Urothelium cell line (cell line): ENCODE measurements at places on chromosomes 4 and X.

GRCh38 chr4:77145842-77146185, 11.2 kb upstream of the CCNG2 start:
- DNase-seq, result no peak

DNA sequence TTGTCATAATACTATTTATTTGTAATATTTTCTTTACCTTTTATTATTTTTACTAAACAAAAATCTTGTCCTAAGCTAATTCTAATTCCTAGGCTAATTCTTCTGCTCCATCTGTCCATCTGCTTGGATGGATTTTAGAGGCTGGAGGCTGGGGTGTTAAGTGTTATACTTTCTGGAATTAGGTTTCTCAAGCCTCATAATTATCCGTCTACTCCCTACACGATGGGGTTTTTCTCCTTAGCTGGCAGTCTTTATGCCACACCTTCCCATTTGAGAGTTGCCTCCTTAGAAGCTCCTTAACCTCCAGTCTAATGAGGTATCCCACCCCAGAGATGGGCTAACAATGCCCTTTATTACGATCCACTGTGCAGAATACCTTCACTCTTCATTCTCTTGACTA, 37.6 kb upstream of the LGI2 start:
- no peak for DNase-seq

GRCh38 chr4:38668203-38668971, 4.4 kb downstream of the KLF3 start:
- DNase-seq, result no peak

DNA sequence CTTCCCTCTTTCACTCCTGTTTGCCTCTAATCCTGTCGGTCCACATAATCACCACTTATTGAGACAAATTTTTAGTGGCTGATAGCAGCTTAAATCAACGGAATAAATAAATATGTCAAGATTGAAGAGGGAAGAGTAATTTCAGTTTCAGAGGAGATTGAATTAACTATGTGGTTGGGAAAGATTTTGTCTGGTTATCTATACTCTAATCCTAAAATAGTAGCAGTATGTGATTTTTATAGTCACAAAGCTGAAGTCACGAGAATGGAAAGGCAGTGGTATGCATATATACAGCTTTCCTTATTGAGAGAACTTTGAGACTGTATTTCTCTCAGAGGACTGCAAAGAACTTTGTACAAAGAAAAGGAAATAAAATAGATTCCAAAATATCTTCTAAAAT, 493.3 kb downstream of the FAT4 start:
- no peak for DNase-seq

DNA sequence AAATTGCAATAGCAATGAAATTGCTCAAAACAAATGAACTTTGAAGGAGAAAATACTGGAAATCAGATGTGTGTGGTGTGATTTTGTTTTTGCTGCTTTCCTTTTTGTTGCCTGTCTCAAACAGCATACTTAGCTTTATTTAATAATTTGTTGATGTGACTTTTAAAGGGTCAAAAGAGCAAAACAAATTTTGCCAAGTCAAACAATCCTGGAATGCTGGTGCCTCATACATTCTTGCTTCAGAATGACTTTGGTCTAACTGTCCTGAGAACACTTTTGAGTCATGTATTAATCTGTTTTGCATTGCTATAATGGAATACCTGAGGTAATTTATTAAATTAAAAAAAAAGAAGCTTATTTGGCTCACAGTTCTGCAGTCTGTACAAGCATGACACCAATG, 3.4 kb downstream of the PF4V1 start:
- no peak for DNase-seq

DNA sequence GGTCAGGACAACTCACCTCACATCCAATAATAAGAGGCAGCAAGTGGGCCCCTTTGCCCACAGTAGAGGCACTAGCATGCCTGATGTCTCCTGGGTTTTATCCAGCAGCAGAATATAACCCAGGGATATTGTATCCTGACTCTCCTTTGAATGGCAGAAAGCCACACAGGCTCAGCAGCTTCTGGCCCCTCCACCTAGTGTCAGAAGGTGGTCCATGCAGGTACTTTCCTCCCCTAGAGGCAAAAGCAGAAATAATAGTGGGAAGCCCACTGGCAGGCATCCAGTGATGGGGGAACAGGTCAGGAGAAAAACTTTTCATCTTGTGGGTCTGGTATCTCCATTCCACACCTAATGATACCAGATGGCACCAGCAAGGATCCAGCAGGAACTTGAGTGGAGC, 75.5 kb upstream of the IRS4 start:
- peak; percentile 0 for DNase-seq

- DNase-seq, result no peak
These were observed 1.7 kb upstream of the PRDM8 start for GRCh38 chr4:80195441-80196140.

DNA sequence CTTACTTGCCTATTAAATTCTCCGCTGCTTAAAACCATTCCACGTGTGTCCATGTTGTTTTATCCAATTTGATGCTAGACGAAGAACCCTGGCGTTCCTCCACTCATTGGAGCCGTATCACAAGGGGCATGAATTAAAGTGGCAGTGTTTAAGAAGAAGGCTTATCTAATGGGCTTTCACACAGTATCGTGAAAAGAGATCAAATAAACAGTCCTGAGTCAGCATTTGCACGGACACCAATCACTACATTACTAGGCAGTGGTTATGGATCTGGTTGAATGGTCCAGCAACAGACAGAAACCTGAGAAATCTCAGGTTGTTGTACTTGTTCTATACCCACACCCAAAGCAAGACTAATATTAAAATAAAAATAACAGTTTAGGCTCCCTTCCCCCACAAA, 671.6 kb downstream of the FAT4 start:
- no peak for DNase-seq

DNA sequence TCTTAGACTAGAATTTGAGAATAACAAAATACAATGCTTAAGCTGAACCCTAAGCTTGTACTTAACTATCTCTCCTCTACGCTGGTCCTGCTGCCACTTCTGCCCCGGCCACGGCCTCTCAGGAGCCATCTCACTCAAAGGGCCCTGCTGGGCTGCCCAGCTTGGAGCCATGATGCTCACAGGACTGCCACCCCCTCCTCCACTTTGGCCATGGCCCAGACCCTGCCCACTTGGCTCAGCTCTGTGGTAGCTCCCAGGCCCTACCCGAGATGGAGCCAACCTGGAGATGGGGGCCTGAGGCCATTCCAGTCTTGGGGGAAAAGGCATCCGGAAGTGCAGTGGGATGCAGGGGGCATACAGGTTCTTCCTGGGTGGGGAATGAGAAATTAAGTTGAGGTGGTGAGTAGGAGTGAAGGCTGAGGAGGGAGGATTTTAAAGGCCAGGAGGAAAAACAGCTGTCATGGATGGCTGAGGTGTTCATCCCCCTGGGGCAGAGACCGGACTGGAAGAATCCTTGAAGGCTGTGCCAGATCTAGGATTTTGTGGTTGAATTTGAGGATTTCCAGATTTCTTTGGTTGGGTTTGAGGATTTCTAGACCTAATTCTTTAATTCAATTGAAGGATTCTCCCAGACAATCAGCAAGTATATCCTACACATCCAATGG, 824 bp downstream of the SASH3 start:
- DNase-seq, result no peak

- DNase-seq, result no peak
These were observed 535.7 kb upstream of the INTU start for GRCh38 chr4:127097061-127097460.

- DNase-seq, result peak; percentile 80
These were observed at the start of gene LIMCH1 for GRCh38 chr4:41538017-41538733. Gene LIMCH1 (plus strand): TSS chr4:41538157. CDS start chr4:41605996, 67,839 bp downstream.

DNA sequence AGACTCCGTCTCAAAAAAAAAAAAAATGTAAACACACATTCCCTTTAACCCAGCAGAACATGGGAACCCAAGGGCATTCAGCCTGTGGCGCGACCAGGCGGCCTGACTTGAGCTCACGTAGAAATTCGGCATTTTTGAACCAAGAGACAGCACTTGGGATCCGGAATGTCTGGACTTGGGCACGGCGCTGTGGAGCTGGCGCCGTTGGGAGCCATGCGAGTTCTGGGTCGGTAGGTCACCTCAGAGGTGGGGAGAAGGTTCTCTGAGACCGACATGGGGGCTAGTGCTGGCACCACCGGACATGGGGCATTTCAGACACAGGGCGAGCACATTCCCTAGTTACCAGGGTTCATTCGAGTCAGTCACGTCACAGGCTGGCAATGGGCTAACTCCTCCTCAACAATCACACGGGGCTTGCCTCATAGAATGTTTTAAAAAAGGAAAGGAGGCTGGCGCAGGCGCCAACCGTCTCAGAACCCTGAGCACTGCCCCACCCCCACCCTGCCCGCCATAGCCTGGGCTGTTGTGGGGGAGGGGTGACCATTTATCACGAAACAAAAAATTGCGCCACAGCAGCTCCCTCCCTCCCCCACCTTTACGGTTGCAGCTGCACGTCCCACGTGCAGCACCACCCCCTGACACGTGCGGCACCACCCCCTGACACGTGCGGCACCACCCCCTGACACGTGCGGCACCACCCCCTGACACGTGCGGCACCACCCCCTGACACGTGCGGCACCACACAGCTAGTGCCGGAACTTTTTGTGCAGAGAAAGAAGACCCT, at the start of gene TEX28:
TSS of gene TEX28 (minus strand) at position 334 of the 784 bp plus-strand sequence. CDS start 3,007 bp downstream, outside the sequence.
- DNase-seq, result no peak

GRCh38 chrX:72216973-72217372, 21.9 kb downstream of the ERCC6L start:
- DNase-seq, result no peak

DNA sequence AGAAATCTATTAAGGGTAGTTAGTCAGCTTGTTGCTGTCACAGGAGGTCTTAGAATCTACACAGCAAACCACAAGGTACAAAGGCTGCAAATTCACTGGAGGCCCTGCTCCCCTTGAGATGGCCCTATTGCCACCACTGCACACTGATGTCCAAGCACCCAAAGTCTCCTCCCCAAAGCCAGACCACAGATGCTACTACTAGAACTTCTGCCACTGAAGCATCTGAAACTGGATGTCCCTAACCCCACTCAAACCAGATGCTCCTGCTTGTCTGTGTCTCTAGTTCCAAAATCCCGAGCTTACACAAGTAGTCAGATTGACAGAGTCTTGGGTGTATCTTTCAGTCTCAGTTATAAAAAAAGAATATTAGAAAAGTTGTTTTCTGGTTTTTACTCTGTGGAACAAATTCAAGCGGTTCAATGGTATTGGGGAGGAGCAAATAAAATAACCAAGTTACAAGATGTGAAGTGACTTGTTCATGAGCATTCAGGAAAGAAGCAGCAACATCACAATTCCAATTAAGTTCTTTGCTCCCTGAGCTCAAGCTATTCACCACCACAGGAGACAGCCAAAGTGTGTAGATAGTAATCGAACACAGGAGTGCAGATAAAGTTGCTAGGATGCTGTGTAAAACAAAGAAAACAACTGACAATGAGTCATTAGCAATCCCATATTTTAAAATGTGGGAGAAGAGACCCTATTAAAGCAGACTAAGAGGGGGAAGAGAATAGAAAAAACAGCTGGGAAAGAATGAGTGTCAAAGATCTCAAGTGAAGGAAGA, 352.3 kb downstream of the PDGFC start:
- DNase-seq, result no peak

DNA sequence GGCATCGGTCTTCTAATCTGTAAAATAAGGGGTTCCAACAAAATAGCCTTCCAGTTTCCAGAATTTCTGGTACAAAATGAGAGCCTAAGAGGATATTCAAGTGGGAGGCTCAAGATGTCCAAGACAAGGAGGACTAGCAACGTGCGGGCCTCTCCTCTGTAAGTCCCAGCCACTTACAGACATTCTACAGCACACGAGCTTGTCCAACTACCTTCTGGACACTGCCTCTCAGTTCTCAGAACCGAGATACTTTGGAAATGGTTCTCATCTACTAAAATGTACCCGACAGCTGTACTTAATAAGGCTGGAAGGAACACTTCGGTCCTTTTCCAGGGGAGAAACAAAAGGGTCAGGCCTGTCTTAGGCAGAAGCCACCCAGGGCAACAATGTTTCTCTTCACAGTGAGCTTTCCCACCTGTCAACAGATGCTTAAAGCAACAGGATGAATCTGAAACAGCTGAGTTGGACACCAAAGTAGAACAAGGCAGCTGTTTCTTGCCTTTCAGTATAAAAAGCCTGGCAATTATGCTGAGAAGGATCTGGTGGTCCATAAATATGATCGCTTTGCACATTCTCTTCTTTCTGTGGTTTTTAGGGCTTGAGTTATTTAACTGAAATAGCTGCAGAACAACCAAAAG, 127.0 kb downstream of the HS6ST2 start:
- DNase-seq, result no peak

DNA sequence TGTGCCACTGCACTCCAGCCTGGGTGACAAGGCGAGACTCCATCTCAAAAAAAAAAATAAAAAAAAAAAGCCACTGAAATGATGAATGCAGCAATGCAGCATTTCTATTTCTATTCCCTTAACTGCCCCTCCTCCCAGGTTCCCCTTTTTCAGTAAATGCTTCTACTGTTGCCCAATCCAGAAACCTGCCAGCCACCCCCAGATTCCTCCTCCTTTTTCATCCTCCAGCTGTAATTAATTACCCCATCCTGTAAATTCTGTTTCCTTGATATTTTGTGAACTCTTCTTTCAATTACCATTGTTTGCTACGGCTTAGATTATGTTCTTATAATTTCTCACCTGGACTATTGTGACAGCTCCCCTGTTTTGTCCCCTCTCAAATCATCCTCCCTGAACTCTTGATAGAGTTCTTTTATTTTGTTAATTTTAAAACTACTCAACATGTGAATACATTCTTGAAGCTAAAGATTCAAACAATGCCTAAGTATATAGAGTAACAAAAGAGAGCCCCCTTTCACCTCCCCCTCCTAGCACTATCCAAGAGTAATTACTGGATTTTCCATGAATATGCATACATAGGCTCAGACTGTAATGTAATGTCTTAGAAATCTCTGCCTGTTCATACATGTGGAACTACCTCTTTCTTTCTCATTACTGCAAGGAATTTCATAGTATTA, 140.6 kb upstream of the GPC4 start:
- DNase-seq, result no peak

- DNase-seq, result peak; percentile 85
These were observed at the start of gene FGD1 for GRCh38 chrX:54495814-54496516. Gene FGD1 (minus strand): TSS chrX:54496234. CDS start chrX:54495432, 802 bp downstream.

DNA sequence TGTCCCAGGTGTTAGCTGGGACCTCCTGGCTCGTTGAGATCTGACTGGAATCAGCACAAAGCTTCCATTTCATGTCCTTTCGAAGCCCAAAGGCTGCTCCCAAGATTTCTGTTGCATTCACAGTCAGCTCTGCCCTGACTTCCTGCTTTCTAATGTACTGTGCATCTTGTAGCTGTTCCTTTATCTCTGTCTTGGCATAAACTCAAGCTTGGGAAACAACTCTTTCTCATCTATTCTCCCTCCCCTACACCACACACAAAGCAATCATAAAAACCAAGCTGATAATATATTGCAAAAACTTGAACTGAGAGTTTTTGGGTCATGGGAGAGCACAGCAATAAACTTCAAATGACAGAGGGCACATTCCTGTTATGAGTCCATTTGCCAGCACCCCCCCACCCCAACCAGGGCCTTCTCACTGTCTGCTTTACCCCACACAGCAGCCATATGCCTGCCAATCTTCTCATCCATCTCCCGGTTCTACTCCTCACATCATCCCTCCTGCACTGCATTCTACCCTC, 76.3 kb downstream of the SYNPO2 start:
- no peak for DNase-seq
